Osteoblast (primary cell): ENCODE measurements at places on chromosomes 3 and 15. TPM values are rescaled to one million over a fixed set of nuclear protein-coding genes. Genes with fewer than 3 reads are reported as not detected.

Gene MST1R
- total RNA-seq: 0.72 and 1.8 TPM in 2 replicates

Gene CCR5
- not detected in 2 replicates for total RNA-seq

GRCh38 chr15:61138156-61138555, 90.9 kb downstream of the RORA start:
- peak; percentile 89 for DNase-seq

DNA sequence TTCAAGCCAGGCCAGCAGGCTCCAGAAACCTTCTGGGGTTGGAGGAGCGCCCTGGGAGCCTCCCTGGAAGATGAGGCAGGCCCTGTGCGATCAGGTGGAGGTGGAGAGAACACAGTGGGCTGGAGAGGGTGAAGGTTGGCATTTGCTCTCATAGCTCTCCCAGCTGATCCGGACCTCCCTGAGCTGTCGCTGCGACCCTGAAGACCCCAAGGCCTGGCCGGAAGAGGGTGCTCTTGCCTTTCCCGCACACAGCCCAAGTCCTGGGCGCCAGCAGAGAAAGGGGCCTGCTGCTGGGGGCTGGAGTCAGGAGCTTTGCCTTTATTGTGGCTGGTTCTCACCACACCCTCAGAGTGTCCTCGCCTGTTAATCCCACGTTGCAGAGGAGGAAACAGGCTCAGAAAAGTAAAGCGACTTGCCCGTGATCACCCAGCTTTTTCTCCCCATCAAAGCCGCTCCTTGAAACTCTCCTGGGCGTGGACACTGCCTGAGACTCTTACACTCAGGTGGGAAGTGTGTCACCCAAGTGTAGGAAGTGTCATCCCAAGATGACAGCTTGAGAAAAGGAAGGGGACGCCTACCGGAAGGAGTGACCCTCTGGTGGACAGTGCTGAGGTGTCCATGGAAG, 8.6 kb upstream of the RPL29 start:
- peak; percentile 86 for DNase-seq

- peak; percentile 89 for DNase-seq
These were observed 38.2 kb downstream of the KLHL25 start for GRCh38 chr15:85756411-85757072.

GRCh38 chr3:161351330-161351729, 20.0 kb downstream of the SPTSSB start:
- DNase-seq: no peak

- no peak for DNase-seq
These were observed 41.7 kb downstream of the SHC4 start for GRCh38 chr15:48922046-48922445.
